ENCODE measurements at places on chromosomes 16 and 17. TPM values are rescaled to one million over a fixed set of nuclear protein-coding genes. Genes with fewer than 3 reads are reported as not detected.

DNA sequence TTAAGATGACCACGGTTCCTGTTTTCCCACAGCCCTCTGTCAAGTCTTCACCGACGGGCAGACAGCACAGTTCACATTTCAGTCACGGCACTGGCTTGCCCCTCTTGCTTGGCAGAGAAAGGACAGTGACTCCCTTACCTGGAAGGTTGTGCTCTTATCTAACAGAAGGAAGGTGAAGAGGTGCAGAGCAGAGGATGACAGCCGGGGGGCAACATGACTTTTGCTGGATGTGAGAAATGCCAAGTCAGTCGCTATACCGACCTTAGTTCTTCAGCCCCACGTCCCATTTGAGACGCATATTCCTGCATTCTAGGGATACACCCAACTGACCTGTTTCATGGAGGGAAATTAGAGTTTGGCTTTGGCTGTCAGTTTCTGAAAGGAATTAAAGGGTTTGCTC lies 492.3 kb downstream of the NPIPA7 start:
- no peaks in the 10 kb centered on the region for H3K27me3 ChIP-seq
- no peaks in the 10 kb centered on the region for H3K36me3 ChIP-seq
- no peak overlapping the region for H3K27ac ChIP-seq
- H3K4me1 ChIP-seq, result no peaks in the 10 kb centered on the region
- DNase-seq, result no peak

The LHX1 gene
- total RNA-seq, result not detected

GRCh38 chr17:48194097-48194550 lies 86.6 kb downstream of the SNX11 start:
- H3K27ac ChIP-seq, result no peak overlapping the region
- no peaks in the 10 kb centered on the region for H3K36me3 ChIP-seq
- DNase-seq, result no peak
- no peaks in the 10 kb centered on the region for H3K4me1 ChIP-seq
- H3K27me3 ChIP-seq, result no peaks in the 10 kb centered on the region

The ST6GALNAC2 gene
- total RNA-seq, result not detected

DNA sequence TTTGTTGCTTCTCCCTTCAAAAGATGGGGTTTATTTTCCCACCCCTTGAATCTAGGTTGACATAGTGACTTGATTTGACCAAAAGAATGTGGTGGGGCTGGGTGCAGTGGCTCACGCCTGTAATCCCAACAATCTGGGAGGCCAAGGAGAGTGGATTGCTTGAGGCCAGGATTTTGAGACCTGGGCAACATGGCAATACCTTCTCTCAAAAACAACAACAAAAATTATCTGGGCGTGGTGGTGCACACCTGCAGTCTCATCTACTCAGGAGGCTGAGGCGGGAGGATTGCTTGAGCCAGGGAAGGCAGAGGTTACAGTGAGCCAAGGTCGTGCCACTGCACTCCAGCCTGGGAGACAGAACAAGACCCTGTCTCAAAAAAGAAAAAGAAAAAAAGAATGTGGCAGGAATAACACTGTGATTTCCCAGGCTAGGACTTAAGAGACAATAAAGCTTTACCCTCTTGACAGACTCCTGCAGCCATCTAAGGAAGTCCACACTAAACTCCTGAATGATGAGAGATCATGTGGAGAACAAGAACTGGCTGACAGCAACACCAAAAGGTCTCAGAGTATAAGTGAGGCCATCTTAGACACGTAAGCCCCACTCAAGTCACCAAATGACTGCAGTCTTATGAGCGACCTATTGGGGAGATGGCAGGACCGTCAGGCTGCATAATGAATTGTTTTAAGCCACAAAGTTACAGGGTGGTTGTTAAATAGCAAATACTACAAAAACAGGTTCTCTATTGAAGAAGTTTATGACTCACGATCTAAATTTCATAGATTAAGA lies 37.0 kb downstream of the FBXL20 start:
- H3K36me3 ChIP-seq, result no peaks in the 10 kb centered on the region
- H3K4me1 ChIP-seq, result peaks cover 15% of the 10 kb centered on the region
- DNase-seq, result no peak
- no peaks in the 10 kb centered on the region for H3K27me3 ChIP-seq
- peak overlapping the region; percentile 67 for H3K27ac ChIP-seq
